Fibroblast of skin of back (primary cell): ENCODE measurements at places on chromosomes 4 and X.

DNA sequence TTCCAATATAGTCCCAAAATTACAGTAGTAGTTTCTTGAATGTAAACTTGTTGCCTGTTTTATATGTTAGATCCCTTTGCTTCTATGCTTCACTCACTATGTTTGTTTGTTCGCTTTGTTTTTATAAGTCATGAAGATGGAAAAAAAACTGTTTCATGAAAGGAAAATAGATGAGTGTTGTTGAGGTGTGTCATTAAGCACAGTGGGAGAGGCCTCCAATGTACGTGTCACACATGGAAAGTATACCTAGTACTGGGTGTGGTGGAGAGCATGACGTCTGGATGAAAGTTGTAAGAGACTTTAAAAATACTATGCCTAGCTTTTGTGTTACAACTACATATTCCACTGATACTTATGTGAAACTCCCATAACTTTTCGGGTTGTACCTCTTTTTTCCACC is 28.4 kb downstream of the PLS3 start:
- no peak for DNase-seq

DNA sequence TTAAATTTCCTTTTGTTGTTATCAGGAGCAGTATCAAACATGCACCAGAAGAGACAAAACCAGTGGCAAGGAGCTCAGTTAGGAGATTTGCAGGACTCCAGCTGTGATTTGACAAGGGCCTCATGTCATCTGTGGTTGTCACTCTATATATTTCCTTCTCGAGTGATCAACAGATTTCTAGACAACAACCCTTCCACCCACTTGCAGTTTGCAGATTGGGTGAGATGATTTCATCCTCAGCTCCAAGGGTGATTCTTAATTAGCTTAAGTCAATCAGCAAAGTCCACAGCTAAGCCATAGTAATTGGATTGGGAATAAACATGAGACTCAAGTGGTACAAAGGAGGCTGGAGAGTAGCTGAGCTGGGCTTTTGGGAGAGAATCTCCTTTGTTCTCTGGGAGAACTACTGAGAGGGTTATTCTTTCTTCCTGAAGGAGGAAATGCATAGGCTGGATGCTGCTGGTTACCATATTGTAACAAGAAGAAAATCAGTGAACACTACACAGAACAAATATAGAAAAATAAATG is 192.8 kb downstream of the PPARGC1A start:
- DNase-seq = no peak

GRCh38 chr4:39754309-39754708 is 56.4 kb downstream of the UBE2K start:
- DNase-seq = no peak

GRCh38 chr4:173056710-173057109 is 111.9 kb upstream of the GALNT7 start:
- no peak for DNase-seq
